ENCODE measurements at places on chromosomes 5 and 9.
A peak's percentile ranks its signal among the peaks of the same experiment; 100 is the strongest.

GRCh38 chr5:155768332-155768731 is 558.6 kb upstream of the SGCD start:
- peak; percentile 24 for DNase-seq

- DNase-seq, result peak; percentile 76
Observed at GRCh38 chr9:93058355-93059010, at the start of gene SUSD3. SUSD3 (plus strand) TSS chr9:93058701; CDS start chr9:93058743, 42 bp downstream.

DNA sequence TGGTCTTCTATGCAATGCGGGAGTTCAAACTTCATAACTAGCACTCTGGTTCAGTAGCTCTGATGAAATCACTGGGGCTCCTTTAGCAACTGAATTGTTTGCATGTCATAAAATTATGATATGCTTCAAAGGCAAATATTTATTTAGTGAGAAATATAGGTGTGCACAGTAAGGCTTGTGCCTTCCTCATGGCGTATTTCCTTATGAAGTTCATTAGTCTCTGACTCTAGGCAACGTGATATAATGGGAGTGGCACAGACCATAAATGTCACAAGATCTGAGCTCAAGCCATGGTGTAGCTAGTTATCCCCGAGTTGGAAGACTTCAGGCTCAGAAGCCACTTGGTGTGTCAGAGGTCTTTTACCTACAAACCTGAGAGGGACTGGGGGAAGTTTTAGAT is 35.5 kb downstream of the PIP5K1B start:
- DNase-seq, result no peak

DNA sequence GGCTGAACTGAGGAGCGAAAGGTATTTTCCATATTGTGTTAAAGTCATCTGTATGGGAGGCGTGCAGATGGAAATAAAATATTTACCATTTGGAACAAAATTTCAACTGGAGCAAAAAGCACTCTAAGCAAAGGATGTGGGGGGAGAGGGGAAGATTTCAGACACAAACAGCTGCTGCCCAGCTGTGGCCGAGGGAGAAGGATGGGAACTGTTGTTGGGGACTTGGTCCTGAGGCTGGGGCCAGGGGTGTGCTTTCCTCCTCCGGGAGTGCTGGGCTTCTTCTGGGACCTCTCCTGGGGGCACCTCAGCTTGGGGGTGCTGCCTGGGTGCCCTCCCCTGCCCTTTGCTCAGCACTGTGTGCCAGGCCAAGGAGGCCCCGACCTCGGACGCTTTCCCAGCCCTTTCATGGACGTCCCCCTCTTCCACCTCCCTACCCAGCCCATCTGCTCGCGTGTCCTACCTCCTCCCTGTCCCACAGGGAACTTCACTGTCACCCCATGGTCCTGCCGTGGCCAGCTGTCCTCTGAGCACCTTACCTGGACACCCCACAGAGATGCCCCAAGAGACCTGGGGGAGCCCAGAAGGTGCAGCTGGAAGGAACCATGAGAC is 101.9 kb upstream of the COL5A1 start:
- DNase-seq, result no peak

GRCh38 chr9:124799274-124800006 is 22.5 kb downstream of the OLFML2A start:
- no peak for DNase-seq

- no peak for DNase-seq
Observed at GRCh38 chr5:58998544-58998943, 415.7 kb downstream of the RAB3C start.

DNA sequence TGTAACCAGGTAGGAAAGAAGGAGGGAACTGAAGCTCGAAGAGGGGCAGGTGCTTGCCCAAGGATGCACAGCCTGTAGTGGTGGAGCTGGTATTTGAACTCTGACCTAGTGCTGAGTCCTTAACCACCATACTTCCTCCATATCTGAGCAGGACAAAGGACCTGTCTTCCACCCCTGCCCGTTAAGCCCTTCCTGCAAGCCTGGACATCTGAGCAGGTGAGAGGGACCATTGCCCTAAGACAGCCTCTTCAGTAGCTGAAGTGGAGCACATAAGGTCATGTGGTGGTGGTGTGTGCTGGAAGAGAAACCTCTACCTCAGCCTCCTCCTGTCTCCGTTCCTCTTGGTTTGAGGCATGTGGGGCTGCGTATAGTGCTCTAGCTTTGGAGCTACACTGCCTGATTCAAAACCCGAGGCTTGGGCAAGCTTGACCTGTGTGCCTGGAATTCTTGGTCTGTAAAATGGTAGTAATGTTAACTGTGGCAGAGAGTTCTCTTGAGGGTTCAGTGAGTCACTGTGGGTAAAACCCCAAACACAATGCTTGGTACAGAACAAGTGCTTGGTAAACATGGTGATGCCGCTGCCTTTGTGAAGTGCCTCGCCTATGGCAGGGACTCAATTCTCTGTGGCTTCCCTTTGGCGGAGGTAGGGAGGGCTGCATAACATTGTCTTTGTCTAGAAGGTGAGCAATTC is 7.4 kb downstream of the GALNT10 start:
- DNase-seq, result peak; percentile 62

DNA sequence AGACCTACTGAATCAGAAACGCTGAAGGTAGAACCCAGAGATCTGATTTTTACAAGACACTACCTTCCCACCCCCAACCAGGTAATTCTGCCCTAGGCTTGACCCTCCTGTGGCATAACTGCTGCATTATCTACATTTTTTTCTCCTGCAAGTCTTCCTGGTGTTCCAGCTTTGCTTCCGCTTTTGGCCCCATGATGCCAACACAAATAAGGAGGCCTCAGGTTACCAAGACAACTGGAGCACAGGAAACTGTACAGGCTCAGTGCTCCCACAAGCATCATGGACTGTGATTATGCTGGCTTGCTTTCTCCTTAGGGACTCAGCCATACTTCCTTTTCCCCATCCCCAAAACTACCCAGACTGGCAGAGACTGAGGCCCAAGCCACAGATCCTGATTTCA is 6.6 kb upstream of the MSMP start:
- no peak for DNase-seq

GRCh38 chr9:17031546-17031945 is 103.3 kb upstream of the CNTLN start:
- DNase-seq, result no peak

DNA sequence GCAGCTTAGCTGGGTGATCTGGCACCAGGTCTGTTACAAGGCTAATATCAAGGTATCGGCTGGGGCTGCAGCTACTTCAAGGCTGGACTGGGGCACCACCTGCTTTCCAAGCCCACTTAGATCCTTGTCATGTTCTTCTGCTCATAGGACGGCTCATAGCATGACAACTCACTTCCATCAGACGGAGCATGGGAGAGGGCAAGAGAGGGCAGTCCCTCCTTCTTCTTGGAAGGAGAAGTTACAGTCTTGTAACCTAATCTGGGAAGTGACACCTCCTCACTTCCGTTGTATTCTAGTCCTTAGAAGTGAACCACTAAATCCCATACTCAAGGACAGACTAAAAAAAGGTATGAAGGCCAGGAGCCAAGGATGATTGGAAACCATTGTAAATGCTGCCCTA is 258.2 kb downstream of the MAST4 start:
- DNase-seq, result no peak

GRCh38 chr5:115813719-115814118 is 2.7 kb downstream of the CDO1 start:
- no peak for DNase-seq

GRCh38 chr9:14148501-14149103 is 165.3 kb downstream of the NFIB start:
- DNase-seq, result no peak

GRCh38 chr5:172373680-172374079 is 80.6 kb downstream of the SH3PXD2B start:
- DNase-seq, result no peak

GRCh38 chr5:124996764-124997077 is 250.3 kb upstream of the ZNF608 start:
- DNase-seq, result no peak

DNA sequence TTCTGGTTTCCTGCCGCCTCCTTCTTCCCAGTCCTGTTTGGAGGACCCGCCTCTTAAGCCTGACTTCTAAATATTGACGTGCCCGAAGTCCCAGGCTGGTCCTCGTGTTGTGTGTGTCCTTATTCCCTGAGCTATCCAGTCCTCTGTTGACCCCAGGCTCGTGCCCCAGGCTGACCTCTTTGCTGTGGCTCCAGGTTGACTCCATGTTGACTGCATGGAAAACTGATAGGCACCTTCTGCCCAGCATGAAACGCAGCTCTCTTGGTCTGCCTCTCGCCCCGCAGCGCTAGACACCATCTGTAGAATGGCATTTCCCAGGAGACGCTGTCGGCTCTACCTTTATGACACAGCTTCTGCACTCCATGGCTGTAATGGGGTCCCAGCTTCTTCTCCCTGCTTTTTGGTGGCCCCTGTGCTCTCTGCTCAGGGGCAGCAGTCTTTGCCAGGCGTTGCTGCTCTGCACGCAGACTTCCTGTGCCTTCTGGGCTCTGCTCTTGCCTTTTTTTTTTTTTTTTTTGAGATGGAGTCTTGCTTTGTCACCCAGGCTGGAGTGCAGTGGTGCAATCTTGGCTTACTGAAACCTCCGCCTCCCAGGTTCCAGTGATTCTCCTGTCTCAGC is 28.4 kb downstream of the EHMT1 start:
- DNase-seq, result no peak

DNA sequence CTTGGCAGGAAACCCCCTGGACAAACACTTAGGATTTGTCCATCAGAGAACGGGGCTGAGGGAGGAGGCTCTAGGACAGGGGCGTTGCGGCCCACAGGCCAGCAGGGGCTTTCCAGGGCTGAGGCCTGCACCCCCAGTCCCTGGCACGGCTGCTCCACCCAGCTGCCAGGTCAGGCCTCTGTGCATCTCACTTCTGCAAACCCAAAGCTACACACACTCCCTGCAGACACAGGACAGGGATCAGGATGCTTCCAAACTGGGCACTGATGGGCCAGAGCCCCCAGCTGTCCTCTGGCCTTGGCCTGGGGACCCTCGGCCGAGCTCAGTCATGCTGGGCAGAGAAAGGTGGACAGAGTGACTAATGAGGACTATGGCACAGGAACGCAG is 106.2 kb upstream of the SARDH start:
- no peak for DNase-seq

GRCh38 chr5:143309661-143310431 is 93.6 kb downstream of the NR3C1 start:
- DNase-seq, result no peak

DNA sequence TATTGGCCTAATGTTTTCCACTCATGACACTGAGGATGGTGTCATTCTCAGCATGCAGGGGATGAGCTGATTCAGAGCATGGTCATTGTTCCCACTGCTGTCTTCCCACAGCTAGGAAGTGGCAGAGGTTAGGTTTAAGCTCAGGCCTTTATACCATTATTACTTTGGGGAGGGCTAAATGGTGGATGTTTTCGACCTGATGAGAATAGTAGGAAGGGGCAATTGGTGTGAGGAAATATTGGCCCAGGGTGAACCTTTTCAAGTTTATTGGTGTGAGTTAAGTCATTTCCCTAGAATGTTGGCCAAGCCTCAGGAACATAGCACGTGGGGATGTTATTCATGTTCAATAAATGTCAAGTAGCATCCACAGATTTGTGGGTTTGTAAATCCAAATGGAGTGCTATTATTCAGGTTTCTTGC is 59.6 kb downstream of the ARHGAP26 start:
- no peak for DNase-seq

DNA sequence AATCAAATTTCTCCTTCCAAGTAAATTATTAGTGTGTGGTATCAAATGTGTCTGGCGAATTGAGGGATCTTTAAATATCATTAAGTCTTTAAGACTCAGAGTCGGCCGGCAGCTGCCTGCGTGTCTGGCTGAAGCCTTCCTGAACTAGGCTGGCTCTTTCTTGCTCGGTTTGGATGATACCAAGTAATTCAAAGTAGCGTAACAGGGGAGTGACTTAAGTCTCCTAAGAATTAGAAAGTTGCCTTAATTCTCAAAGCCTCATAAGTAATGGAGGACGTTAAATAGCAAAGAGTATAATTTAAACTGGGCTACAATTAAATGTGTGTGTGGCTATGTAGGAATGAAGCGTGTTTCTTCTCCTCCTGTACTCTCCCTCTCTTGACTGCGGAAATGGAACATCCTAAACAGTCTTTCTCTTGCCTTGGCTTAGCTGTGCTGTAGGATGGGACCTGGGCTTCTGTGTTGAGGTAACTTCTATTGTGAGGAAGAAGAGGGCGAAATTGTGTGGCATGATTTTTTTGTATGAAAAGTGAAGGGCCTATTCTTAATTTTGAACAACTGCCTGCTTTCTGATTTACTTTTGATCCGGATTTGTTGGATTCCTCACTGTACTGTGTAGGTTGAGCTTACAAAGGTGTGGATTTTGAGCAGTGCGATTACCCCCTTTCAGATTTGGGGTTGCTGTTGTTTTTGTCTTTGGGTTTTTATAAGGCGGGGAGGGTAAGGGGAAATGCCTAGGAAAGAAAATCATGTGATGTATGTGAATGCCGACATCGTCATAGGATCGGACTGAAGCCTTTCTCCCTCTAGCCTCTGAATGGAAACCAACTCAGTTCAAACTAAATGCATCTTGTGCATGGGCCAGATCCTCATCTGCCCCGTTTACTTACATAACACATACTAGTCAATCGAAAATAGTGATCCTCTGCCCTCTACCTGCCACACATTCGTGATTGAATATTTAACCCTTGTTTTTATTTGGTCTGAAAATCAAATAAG is 29.9 kb downstream of the CPEB4 start:
- peak; percentile 83 for DNase-seq

DNA sequence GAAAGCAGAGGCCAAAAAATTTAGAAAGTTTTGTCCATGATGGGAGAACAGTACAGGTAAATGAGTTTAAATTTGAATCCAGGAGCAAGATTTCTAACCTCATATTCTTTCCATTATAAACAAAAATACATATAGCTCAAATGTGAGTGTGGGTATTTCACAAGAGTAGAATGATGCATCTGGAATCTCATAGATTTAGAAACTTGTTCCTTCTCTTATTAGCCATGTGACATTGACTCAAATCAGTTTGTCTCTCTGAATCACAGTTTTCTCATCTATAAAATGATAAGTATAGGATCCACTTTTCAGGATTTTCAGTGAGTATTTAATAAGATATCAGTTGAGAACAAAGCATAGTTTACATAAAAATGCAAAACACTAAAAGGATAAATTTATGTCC is 436.3 kb upstream of the PAPPA start:
- DNase-seq, result no peak

DNA sequence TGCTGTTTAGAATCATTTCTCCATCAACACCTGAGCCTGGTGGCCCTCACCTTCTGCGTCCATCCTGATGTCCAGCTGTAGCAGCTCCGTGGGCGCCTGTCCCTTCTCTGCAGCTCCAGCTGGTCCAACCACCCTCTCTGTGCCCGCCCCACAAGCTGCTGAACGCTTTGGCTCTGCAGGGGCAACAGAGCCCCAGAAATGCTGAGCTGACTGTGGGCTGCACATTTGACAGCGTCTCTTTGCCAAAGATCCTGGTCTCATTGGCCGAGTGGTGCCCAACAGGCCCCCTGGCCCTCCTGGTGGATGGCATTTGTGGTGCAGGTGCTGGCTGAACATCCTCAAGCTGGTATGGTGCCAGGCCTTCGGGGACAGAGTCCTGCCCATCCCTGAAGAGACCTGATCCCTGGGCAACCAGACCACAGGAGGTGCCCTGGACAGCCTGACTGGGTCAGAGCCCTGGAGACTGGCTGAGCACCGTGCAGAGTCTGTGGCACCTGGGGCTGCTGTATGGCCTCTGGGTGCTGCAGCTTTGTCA is 25.3 kb upstream of the CEP72 start:
- no peak for DNase-seq
